ENCODE measurements at places on chromosomes 13 and 19.

DNA sequence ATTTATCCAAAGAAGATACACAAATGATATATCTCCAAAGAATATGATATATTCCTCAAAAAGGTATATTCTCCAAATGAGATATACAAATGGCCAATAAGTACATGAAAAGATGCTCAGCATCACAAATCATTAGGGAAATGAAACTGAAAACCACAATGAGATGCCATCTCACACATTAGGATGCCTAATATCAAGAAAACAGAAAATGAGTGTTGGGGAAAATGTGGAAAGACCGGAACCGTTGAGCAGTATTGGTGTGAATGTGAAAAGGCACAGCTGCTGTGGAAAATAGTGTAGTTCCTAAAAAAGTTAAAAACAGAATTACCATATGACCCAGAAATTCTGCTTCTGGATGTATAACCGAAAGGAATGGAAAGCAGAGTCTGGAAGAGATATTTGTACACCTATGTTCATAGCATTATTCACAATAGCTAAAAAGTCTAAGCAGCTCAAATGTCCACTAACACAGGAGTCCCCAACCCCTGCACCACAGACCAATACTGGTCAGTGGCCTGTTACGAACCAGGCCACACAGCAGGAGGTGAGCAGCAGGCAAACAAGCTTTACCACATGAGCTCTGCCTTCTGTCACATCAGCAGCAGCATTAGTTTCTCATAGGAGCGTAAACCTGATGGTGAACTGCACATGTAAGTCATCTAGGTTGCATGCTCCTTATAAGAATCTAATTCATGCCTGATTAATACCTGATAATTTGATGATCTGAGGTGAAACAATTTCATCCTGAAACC, 291.9 kb downstream of the PCDH20 start:
- DNase-seq: no peak

- no peak for DNase-seq
Measured at GRCh38 chr13:84649853-84650252, 767.6 kb upstream of the SLITRK1 start.

- DNase-seq: no peak
Measured at GRCh38 chr13:75762076-75762937, 126.2 kb downstream of the LMO7 start.

- no peak for DNase-seq
Measured at GRCh38 chr19:11563532-11563931, 4.5 kb upstream of the ELOF1 start.

DNA sequence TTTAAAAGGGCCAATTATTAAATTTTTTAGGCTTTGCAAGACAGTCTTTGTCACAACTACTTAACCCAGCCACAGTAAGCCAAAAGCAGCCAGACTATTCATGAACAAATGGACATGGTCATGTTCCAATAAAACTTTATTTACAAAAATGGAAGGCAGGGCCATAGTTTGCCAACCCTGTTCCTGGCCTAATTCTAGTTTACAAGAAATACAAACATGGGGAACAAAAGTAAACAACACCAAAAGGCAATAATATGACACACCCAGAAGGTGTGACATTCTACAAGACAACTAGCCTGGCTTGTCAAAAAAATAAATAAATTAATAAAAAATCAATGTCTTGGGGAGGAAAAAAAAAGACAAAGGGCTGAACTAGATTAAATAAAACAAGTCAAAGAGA, 24.8 kb upstream of the CCNP start:
- no peak for DNase-seq

DNA sequence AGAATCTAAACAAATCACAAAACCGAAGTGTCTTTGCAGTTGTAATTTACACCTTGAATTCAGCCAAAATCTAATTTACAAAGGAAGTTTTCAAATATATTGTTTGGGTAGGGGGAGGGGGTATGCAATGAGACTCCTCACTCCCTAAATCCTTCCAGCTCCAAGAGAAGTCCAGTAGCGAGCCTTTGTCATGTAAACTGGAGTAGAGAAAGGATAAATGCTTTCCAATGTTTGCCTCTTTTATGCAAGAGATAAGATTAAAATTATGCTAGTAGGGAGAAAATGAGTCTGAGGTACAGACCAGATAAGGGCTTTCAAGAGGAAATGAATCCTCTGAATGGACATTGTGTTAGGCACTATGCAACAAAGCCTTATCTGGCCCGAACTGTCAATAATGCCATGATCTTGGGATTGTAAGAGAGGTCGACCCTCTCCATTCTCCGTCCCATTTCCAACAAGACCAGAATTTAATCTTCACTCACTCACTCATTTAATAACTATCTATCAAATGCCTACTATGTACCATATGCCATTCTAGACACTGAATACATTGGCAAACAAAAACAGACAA, 199.2 kb downstream of the LACC1 start:
- no peak for DNase-seq

DNA sequence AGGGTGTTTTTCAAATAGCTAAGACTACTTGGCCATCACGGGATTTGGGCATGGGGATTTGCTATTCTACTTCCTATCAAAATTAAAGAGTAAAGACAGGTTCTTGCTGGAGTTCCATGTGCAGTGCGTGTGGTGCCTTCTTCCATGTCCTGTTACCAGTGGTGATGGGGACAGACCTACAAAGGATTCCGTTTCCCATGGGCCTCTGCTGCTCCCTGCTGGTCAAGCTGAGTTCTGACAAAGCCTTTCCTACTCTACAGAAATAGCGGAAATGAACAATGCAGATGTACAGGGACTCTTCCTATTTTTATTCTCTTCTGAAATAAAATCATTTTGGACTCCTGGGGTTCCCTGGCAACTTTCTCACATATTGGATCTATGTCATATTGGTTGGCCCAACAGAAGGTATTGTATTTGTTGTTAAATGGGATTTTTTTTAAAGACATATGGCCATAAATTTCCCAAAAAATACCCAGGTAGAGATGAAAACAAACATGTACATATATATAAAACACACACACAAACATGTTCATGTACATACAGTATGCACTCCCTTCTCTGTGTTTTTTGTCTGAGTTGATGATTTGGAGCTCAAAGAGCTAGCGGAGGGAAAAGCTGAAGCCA, 90.5 kb upstream of the SLC15A1 start:
- DNase-seq: no peak

DNA sequence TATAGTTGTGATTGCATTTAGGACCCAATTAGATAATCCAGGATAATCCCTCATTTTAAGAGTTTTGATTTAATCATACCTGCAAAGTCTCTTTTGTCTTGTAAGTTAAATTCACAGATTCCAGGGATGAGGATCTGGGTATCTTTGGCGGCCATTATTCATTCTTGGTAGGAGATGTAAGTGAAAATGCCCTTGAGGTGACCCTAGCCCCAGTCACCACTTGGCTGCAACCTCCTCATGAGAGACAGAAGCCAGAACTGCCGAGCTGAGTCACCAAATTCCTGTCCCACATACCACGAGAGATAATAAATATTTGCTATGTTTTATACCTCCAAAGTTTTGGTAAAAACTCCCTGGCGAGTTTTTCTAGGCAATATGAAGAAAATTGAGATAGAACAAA, 389.4 kb downstream of the RFC3 start:
- no peak for DNase-seq

DNA sequence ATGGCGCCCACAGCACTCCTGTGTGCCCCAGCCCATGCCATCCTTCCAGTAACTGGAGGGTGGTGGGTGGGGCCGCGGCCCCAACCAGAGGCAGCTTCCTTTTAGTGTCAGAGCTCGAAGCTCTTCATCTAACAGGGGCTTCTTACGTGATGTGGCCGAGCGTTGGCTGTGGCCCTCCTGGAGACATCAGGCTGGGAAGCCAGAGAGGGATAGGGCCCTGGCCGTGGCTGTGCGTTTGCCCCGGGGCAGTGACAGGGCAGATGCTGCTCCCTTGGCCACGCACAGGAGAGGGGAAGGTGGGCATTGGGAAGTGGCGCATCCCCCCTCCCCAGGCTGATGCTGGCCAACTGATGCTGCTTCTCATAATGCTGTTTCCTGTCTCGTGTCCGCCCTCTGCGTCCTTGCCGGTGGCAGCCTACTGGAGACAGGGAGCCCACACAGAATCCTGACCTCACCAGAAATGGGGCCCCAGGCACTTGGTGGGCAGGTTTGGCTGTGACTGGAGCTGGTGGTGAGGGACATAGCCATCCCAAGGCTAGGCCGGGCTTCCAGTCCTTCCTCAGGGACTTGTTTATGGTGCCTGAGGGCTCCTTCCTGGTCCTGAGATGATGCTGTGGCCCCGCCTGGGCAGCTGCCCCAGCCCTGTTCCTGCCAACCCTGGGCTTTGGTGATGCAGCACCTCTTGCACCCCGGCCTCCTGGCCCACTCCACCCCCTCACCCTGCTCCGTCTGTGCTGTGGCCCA, 34.3 kb downstream of the ATP4B start:
- DNase-seq: peak; percentile 38
